AG08396 (cell line): ENCODE measurements at places on chromosomes 7 and 10.

- DNase-seq, result no peak
Measured at GRCh38 chr10:27542812-27543211, 38.7 kb downstream of the RAB18 start.

GRCh38 chr10:60944058-60944909, at the start of gene RHOBTB1:
Gene RHOBTB1, minus strand, starts transcription at chr10:60944185. Its CDS starts 32,643 bp downstream, at chr10:60911542.
- DNase-seq, result peak; percentile 85

GRCh38 chr10:122221958-122222357, 49.1 kb upstream of the BTBD16 start:
- no peak for DNase-seq

DNA sequence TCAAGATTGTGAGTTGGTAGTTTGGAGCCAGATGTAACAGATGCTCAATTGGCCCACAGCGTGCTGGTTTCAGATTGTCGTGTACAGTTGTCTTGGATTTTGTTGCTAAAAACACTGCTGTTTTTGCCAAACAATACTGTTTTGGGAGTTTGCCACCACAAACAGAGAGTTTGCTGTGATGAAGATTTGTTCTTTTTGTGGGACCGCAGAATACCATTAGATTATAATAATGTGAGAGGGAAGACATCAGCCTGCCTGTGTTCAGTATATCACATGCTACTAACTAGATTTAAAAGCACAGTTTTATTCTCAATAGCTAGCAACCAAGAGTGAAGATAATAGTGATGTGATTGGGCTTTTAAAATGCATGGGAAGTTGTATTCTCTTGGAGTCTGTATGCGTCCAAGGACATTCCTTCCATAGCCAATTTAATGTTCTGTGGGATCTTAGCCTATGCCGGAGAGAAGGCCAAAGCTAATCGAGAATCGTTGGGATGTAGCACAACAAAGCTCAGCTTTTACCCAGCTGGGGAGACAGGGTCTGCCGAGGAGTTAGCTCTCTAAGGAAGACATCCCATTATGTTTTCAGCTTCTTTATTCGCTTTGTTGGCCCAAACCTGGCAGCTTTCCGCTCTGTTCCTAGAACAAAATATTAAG, 18.7 kb upstream of the ITGA8 start:
- DNase-seq, result no peak

GRCh38 chr7:12725575-12726316, 38.3 kb downstream of the ARL4A start:
- DNase-seq, result no peak
